ENCODE measurements at places on chromosomes 7 and 10.
A peak's percentile ranks its signal among the peaks of the same experiment; 100 is the strongest.

DNA sequence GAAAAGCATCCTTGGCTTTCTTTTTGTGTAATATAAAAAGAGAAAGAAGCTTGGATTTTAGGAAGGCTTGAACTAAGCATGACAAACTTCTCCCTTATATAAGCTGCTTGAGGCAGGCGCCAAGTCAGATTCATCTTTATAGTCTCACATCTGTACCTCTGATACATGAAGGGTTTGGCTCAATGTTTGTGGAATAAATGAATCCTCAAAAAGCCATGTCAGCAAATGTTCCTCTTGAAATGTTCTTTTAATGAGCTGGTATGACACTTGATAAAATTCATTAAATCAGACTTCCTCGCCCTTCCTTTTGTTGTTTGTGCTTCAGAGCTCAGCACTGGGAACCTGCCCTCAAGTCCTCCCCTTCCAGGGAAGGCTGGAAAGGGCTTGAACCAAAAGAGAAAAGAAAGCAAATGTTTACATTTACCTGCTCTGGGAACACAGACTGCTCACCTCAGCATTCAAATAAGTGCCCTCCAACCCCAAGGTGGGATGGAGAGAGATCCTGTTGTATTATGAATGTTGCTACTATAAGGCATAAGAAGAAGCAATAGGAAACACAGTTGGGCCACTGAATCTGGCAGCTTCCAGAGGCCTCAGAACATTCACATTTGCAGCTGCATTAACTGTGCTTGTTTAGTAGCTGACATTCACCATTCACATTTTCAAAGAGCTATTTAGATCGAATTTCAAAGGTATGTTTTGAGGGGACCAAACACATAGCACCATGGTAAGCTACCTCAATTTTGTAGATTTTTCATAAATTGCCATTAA lies 212.6 kb downstream of the CACNA2D1 start:
- no peak for DNase-seq

DNA sequence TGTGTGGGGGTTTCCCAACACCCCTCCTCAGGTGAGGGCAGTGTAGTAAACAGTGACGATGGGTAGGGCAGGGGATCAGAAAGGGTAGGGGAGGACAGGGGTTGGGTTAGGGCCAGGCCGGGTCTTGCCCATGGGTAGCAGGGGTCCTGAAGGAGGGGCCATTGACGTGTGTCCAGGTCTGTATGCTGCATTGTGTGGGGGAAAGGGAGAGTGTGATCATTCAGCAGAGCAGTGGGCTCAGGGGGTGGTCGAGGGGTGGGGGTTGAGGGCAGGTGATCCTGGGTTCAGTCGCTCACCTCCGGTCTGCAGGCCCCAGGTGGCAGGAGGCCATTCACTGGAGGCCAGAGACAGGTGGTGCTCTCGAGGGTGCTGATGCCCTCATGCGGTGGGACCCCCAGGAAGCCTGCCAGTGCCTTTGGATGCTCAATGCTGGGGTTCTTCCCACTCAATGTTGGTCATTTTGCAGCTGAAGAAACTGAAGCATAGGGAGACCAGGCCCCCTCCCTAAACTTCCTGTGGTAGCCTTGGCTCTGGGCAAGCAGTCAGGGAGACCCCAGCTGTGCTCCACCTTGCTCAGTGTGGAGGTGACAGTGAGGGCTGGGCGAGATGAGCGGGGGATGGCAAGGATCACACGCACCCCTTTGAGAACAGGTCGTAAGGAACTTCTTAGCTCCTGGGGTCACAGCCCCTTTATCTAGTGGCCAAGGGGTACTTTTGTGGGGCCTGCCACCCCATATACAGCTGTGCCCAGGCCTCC lies 48.8 kb upstream of the CAMK2B start:
- peak; percentile 44 for DNase-seq

DNA sequence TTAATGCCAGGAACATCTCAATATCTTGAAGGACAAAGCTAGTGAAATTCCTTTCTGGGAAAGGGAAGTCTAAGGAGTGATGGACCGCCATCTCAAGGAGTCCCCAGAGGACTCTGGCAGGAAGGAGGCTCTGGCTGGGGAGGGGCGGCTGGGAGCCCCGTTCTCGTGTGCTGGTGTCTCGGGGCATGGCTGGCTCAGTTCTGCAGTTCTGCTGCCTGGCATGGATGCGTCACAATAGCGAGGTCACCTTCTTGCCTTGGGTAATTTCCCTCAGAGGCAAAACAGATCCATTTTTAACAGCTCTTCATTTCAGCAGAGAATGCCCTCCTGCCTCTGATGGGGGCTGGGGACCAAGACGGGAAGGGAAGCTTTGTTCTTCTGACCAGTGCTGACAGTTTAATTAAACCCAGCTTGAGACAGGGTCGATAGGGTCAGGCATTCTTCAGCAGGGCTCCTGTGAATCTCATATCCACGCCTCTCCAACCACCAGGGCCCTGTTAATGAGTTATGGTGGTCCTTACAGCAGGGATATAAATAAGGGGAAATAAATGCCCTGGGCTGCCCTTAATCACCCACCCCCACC lies 35.7 kb downstream of the SLIT1 start:
- no peak for DNase-seq

DNA sequence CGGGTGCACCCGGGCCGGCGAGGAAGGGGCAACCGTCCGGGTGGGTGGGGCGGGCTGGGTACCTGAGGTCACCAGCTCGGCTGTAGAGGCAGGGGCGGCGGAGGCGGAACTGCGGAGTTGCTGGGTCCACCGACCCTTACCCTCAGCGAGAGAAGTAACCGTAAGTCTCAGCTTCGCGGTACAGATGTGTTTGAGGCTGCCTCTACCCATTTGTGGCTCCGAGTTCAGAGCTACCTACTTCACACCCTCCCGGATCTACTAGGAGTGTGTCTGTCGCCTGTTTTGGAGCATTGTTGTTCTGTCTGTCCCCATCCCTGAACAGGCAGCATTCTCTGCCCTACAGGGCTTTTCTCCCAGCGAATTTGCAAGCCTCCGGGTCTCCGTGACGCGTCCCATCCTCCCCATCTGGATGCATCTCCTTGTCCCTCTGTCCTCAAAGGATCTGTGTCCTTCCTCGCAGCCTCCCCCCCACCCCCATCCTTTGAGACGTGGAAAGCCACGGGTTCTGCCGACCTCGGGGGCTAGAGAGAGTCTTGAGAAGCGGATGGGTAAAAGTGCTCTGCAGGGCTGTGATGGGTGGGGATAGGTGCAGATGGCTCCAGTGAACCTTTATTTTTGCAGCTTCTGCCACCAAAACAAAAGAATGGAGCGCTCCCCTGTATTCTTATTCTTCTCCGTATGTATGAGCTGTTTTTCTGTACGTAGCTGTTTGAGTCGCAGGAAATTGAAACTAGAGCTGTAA lies 757 bp downstream of the ANKIB1 start:
- DNase-seq, result peak; percentile 16

GRCh38 chr7:38296059-38296857 lies 22.8 kb upstream of the TARP start:
- DNase-seq, result no peak

DNA sequence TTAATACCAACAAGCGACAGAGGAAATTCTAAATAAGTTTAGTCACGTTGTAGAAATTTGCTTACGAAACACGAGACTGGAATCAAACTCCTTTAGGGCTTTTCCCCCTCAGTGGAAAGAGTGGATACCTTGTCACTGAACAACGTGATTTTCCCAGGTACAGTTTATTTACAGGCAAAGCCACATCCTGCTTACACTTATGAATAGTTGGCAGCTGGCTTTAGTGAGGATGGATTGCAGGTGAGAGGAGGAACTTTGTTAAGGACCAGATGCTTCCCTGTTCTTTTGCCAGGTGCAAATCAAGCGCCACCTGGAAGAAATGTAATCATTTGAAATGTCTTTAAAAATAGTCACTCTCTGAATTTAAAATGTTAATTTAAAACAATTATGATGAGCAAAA lies 282.4 kb downstream of the ADARB2 start:
- no peak for DNase-seq

Measured in CD8-positive, alpha-beta T cell (primary cell).